NCI-H1436 treated with DMSO at 0.1 percent for 48 hours (cell line): ENCODE measurements at places on chromosomes 13 and 19.

DNA sequence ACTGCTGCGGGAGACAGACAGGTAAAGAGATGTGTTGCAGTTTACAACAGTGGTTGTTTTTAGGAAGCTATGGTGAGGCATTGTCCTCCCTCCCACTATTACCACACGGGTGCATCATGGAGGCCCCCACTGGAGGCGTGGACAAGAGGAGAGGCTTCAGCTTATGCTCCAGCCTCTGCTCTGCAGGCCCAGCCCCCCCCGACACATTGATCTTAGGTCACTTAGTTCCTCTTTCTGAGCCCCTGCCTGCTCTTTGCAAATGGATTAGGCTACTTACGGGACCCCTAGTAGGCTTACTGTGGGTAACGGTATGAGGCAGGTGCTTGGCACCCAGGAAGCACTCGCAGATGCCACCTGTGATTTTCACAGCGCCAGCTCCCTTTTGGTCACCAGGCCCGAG is 123.9 kb downstream of the SLC7A1 start:
- DNase-seq: no peak

DNA sequence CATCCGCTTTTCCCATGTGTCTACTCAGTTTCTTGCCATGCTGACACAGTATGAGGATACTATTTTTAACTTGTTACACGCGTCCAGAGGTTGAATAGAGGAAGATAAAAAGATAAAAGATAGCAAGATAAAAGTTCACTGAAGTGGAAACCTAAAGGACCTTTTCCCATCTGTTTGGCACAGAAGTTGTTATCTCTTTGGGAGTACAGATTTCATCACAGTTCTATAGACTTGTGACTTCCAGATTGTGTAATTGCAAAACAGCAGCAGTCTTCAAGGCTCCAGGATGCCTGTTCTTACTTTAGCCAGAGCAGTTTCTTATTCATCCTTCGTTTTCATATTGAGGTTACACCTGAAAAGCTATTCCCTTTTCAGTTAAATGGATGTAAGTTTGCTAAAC is 369.2 kb downstream of the GPC5 start:
- no peak for DNase-seq

DNA sequence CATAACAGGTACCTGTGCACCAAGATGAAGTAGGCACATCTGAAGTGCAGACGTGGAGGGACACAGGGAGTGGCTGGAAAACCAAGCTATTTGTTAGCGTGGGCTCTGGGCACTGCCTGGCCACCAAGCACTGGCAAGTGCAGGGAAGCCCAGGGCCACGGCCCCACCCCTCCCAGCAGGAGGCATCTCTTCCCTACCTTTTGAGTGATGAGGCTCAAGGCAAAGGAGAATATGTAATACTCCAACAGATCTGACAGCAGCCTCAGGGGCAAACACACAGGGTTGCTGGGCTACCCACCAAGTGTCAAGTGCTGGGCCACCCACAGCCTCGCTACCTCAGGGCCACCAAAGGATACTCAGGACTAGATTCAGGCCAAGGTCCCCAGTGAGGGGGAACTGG is 11.6 kb downstream of the TUBA3C start:
- DNase-seq: no peak

- DNase-seq: no peak
Observed at GRCh38 chr19:30165228-30165813, 206.9 kb upstream of the ZNF536 start.

GRCh38 chr13:52010890-52011631 is at the start of gene ATP7B:
Gene ATP7B, minus strand, starts transcription at chr13:52011450. Its CDS starts 113 bp downstream, at chr13:52011337.
- no peak for DNase-seq

GRCh38 chr19:15517778-15518177 is 9.5 kb downstream of the CYP4F22 start:
- DNase-seq: no peak

DNA sequence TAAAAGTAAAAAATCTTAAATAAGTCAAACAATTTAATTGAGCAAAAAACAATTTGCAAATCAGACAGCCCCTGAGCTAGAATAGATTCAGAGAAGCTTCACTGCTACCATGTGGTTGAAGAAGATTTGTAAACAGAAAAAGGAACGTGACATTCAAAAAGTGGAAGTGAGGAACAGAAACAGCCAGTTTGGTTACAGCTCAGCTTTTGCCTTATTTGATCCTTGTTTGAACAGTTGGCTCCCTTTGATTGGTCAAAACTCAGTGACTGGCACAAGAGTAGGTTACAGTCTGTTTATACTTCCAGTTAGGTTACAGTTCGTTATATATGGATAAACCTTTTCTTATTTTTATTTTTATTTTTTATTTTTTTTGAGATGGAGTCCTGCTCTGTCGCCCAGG is 5.8 kb downstream of the ZNF221 start:
- DNase-seq: no peak

- DNase-seq: no peak
Observed at GRCh38 chr13:73358606-73359095, 299.8 kb downstream of the KLF5 start.

DNA sequence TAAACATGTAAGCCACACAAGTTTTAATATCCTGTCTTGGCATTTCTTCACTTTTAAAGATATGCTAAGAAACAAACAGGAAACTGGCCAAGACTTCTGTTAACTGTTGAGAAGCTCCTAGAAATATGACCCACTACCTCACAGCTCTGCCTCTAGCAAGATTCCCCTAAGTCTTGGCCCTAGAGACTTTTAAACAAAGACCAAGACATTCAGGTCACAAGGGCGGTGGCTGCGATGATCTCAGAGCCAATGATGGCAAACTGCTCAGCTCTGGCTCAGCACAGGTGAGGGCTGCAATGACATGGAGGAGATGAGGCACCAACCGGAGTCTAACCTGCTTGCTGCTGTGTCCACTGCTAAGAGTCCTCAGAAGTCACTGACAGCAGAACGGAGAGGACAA is 114.8 kb downstream of the SUCLA2 start:
- DNase-seq: no peak
